Stimulated activated CD8-positive, alpha-beta memory T cell treated with anti-CD3 and anti-CD28 coated beads, Interleukin-2, amount 100 ng/mL, for 48 hours (primary cell): ENCODE measurements at places on chromosomes 11 and 22.

- no peak for DNase-seq
These were observed 9.2 kb downstream of the ANO9 start for GRCh38 chr11:432501-433100.

DNA sequence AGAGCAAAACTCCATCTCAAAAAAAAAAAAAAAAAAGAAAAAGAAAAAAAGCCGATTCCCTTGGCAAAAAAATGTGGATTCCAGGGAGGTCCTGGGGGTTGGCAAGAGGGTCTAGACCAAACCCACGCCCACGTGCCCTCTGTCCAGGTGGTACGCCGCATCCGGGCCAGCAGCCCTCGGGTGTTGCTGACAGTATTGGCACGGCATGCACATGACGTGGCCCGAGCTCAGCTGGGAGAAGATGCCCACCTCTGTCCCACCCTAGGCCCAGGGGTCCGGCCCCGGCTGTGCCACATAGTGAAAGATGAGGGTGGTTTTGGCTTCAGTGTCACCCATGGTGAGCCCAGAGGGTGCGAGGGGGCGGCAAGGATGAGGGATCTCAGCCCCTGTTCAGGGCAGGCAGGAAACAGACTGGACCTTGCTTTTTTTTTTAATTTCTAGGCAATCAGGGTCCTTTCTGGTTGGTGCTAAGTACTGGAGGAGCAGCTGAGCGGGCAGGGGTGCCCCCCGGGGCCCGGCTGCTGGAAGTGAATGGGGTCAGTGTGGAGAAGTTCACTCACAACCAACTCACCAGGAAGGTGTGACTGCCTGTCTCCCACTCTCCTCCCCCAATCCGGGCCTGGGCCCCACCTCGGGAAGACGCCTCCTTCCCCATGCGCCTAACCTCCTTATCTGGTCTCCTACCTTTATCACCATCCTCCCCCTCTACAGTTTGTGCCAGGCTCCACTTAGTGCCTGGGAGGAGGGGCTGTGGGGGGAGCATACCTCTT, 2.0 kb downstream of the NHERF4 start:
- no peak for DNase-seq

DNA sequence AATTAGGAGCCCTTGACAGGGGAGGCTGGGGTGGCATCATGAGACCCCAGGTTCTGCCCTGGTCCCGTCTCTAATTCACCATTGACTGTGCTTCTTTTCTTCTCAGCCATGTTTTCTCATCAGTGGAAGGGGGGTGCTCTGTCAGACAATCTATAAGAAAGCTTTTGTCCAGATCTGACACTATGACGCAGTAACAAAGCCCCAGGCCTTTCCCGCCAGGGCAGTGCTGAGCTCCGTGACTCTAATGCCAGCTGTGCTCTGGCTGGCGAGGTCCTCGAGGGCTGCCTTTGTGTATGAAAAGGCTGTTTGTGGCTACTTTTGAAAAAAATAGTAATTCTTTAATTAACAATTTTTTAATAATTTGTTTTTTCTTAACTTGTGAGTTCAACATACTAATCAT, 3.2 kb downstream of the CD6 start:
- DNase-seq: no peak

- DNase-seq: no peak
These were observed 247.1 kb downstream of the C11orf87 start for GRCh38 chr11:109668973-109669634.

DNA sequence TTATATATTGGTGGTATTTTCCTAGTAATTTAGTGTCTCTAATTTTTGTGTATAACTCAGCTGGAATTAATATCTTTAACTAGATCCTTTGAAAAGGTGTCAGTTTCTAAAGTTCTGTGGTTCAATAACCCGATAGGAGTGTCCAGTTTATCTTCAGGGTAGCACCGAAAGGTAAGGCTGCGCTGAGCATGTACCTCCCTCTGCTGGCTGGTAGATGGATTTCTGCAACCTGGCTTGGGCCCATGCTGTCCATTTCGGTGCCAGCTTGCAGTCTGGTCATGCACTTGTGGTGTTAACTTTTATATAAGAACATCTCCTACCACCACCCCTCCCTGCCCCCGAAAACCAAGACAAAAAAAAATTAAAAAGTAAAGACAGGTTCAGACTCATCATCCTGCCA, 24.7 kb downstream of the EXT2 start:
- DNase-seq: no peak

GRCh38 chr22:21816787-21817496, 50.5 kb downstream of the MAPK1 start:
- DNase-seq: peak; percentile 1

DNA sequence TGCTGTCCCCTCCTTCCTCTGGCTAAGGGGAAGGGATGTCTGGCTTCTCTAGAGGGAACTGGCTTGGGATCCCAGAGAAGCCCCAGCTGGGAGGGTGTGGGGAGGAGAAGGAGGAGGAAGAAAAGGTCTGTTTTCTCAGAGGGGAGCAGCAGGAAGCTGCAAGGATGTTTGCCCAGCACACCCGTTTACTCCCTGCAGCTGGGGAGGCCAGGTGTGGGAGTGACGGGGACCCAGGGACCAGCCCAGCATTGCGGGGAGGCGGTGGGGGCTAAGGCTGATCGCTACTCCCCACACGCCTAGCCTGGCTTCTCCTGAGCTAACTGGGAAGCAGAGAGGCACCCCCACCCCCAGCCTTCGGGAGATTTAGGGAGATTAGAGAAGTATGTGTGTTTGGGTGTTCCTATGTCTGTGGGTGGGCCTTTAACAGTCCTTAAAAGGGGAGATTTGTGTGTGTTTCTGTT, 3.9 kb downstream of the CREB3L1 start:
- DNase-seq: no peak

- DNase-seq: no peak
These were observed 33.1 kb downstream of the SLCO2B1 start for GRCh38 chr11:75184051-75184450.

GRCh38 chr11:72718101-72718501, 34.1 kb downstream of the ARAP1 start:
- no peak for DNase-seq

GRCh38 chr11:69460540-69461257, 20.8 kb upstream of the LINC01488 start:
- no peak for DNase-seq

GRCh38 chr11:19845626-19846025, 133.0 kb downstream of the NAV2 start:
- no peak for DNase-seq

DNA sequence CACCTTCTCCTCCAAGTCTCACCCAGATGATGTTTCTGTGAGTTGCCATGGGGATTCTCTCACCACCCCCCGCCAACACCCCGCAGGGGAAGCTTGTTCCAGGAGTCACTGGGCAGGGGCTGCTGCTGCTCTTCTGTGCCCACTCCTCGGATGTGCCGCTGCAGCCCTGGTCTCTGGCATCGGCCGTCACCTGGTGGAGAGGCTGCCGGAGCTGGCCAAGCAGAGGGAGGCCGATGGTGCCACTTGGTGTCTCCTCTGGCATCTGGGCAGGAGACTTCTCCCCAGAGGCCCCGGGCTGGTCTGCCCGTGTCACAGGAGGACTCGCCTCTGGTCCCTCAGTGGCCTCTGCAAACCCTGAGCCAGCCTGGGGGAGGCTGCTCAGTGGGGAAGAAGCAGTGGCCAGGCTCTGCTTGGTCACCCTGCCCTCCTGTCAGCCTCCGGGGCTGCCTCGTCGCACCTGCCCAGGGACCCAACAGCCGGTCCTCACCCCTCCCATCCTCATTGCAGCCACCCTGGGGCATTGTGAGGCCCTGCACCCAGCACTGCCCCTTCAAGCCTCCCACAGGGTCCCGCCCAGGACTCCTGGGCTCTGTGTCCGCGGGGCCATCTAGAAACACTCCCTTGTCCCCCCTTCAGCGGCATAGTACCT, 424 bp upstream of the ADORA2A start:
- no peak for DNase-seq

- no peak for DNase-seq
These were observed 24.7 kb downstream of the SIK3 start for GRCh38 chr11:117073539-117073938.

GRCh38 chr11:27697679-27698275, 2.5 kb downstream of the BDNF start:
- no peak for DNase-seq

- no peak for DNase-seq
These were observed 88.1 kb downstream of the MED15 start for GRCh38 chr22:20595461-20595860.

DNA sequence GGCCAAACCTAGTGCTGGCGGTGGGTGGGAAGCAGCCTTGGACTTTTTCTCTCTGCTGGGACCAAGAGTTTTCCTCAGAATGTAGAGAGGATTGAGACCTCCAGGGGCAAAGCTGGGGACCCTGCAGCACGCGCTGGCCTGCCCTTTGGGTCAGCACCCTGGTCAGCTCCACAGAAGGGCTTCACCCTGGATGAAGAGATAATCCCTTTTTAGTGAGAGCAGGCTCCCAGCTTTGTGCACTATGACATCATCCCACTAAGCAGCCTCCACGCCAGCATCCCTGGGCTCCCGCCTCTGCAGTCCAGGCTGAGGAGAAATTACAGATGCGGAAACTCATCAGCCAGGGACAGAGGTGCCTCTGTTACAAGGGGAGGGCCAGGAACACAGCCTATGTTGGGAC, 23.5 kb downstream of the DRICH1 start:
- no peak for DNase-seq

- no peak for DNase-seq
These were observed 14.2 kb upstream of the APOBEC3A start for GRCh38 chr22:38943201-38943600.

DNA sequence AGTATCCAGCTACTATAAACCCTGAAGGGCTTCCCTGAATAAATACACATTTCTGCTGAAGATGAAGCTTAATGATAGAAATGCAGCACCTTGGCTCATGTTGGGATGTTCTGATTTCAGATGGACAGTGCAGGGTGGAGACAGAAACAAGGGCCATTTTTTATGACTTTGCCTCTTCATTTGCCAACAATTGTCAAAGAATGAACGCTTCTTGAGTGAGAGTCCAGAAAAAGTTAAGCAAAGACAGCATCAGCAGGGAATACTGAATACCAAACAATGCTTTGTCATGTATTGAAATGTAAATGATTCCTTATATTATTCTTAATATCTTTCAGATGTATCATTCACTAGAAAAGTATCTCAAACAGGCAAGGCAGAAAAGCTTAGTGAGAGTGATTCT, 84.9 kb downstream of the TRPC6 start:
- no peak for DNase-seq

- no peak for DNase-seq
These were observed 97.7 kb downstream of the CD44 start for GRCh38 chr11:35236667-35237003.

GRCh38 chr11:61778920-61779650, 13.3 kb downstream of the TMEM258 start:
- DNase-seq: no peak

- DNase-seq: no peak
These were observed 106.0 kb downstream of the ADAMTS15 start for GRCh38 chr11:130554241-130555055.

DNA sequence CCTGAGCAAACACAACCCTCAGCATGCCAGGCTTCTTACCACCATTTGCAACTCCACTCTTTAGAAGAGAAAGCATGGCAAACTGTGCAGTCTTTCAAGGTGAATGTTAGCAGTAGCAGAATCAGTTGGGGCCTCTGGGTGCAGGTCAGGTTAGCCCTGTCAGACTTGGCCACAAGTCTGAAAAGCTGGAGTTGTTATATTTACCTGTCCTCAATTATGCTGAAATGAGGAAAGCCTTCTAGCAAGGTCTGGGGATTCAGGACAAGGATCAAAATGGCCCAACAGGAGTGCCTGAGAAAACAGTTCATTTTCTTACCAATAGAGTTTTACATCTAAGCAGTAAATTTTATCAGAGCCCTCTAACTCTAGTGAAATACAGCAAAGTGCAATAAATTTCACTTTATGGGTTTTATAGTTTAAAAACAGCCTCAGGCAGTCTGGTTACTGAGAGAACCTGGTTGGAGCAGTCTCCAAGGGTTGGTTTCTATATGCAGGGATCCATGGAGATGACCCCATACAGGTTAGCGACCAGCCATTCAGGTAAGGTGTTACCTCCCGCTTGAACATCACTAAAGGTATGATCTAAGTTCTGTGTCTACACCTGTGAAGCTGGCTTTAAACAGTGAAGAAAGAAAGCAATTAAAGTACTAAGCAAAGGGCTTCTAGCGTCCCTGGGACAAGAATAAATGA, 212.5 kb upstream of the MPPED2 start:
- DNase-seq: no peak

DNA sequence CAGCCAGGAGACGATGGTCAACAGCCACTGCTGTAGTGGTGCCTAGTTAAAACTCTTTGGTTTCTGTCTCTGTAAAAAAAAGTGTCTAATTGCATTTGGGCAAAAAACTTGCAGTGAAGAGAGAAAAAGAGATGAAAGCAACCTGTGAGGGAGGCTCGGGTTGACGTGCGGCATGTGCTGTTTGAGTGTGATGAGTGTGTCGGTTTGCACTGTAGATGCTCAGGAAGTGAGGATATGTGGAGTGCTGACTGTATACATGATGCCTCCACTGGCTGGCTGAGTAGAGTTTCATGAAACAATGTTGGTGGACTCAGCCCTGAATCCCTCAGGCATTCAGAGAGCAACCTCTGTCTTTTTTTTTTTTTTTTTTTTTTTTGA, 4.3 kb upstream of the DGCR6L start:
- no peak for DNase-seq

DNA sequence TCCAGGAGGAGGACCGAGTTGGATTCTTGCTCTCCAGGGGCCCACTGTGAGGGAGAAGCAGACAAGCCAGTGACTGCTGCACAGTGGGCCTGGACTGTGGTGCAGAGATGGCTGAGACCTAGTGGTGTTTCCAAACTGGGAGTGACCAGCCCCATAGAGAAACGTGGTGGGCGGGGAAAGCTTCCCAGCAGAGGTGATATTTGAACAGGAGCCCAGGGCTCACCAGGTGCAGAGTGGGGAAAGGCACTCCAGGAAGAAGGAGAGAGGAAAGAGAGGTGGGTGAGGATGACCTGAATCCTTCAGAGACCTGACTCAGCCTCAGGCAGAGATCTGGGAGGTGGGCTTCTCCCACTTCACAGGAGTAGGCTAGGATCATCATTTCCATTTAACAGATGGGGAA, 52.1 kb upstream of the RASD2 start:
- DNase-seq: no peak

DNA sequence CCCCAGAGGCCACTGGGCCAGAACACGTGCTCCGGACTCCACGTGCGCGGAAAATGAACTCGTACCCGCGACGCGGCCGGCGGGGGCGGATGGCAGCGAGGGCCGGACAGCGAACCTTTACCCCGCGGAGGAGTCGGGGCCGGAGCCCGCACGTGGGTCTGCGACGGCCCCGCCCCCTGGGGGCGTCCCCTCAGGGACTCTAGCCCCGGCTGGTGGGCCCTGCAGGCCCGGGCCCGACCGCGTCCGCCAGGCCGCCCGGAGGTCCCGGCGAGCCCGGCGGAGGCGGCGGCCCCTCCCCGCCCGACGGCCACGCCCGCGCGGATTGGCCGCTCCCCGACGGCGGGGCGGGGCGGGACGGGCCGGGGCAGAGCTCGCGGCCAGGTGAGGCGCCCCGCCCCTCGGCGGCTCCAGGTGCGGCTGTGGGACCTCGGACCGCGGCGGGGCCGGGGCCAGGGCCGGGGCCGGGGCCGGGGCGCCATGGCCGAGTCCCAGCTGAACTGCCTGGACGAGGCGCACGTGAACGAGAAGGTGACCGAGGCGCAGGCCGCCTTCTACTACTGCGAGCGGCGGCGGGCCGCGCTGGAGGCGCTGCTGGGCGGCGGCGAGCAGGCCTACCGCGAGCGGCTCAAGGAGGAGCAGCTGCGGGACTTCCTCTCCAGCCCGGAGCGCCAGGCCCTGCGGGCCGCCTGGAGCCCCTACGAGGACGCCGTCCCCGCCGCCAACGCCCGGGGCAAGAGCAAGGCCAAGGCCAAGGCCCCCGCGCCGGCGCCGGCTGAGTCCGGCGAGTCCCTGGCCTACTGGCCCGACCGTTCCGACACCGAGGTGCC, at the start of gene FAM83F:
TSS of gene FAM83F (plus strand) at position 389 of the 827 bp plus-strand sequence. CDS start at position 478, 89 bp downstream.
- no peak for DNase-seq
